CD4-positive, alpha-beta T cell treated with Interleukin-4 for 4 hours (primary cell): ENCODE measurements at places on chromosomes 4 and X.
A peak's percentile ranks its signal among the peaks of the same experiment; 100 is the strongest.

DNA sequence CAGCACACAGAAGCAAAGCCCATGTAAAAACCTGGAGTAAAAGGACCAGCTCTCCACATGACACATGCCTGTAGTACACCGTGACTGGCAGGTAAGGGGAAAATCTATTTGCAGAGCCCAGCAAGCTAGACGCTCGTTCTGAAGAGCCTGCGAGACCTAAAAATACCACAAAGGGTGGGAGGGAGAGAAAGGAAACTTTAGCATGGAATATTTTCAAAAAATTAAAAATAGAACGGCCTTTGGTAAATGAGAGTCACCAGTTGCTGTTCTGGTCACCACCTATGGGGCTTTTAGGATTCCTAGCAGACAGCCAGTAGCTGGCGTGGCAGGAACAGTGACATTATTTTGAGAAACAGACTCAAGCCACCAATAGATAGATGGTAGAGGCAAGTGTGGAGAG lies 115.5 kb downstream of the MID1IP1 start:
- DNase-seq: no peak

DNA sequence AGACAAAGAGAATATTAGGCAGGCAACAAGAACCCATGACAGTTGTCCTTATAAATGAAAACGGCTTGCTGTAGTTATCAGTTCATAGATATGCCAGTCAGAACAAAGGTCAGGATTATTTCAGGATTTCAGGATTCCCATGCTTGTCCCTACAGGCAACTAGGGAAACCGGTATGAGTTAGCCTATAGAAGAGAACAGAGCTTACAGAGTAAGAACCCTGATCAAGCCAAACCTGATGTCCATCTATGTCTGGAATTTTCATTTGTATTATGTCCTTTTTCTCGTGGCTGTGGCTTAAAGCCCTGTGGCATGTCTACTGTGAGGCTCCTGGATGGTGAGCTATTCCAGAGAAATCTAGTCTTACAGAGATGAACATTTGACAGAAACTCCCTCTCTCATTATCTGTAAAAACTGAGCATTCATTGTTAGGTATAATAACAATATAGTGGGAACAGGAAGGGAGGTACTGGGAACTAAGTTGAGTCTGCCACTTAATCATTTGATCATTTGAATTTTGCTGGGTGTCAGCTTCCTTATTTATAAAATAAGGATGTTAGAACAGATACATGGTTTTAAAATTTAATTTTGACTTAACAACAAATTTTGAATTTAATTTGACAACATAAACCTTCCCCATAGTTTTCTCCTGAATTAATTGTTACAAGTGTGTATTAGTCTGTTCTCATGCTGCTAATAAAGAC lies 129.5 kb upstream of the KLF3 start:
- DNase-seq: no peak

DNA sequence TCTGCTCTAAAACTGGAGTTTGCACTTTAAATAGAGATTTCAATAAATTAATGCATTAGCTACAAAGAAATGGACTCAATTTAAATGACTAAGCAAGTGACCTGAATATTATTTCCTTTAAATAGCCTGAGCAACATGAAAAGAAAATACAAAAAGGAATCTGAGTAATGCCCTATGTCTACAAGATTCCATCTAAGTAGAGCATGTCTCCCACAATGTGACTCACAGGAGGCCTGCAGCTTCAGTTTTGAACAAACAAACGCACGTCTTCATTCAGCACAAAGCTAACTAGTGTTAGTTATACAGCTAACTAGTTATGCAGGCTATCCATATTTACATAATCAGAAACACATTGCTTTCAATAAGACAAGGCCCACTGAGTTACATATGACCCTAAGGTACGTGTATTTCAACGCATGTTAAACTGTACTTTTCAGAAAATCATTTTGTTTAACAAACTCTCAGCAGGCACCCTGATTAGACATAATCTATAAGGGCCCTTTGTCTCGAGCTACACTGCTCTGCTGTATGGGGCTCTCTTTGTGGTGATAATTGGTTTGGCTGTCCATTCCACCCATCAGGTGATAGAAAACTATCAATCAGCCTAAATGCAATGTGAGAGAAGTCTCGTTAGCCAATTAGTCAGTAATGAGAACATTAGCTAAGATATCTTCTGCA lies 116.5 kb downstream of the MAML3 start:
- no peak for DNase-seq

DNA sequence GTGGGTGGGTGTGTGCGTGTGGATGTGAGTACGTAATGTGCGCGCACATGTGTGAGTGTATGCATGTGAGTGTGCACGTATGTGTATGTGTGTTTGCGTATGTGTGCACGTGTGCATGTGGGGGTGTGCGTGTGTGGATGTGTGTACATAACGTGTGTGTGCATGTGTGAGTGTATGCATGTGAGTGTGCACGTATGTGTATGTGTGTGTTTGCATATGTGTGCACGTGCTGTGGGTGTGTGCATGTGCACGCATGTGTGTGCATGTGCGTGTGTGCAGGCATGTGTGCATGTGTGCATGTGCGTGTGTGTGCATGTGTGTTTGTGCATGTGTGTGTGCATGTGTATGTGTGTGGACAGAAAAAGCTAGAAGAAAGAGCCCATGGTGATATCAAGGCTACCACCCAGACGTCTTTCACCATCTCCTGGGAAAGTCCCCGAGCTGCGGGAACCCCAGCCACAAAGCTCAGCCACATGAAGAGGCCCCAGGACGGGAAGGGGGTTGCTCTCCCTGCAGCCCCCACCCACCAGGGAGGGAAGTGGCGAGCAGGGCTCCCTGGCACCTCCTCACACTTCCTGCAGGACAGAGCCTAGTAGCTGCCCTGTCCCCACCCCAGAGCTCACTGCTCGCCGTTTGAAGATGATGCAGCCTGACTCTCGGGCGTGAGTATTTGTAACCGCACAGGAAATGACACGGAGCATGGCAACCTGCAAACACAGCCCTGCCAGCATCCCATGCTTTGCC lies 108.3 kb downstream of the DCTD start:
- peak; percentile 59 for DNase-seq

GRCh38 chrX:40531056-40531826 lies 49.5 kb upstream of the ATP6AP2 start:
- DNase-seq: no peak

- DNase-seq: no peak
Measured at GRCh38 chr4:151901631-151902030, 140.8 kb upstream of the GATB start.

GRCh38 chr4:123819362-123820035 lies 422.9 kb downstream of the SPRY1 start:
- no peak for DNase-seq

DNA sequence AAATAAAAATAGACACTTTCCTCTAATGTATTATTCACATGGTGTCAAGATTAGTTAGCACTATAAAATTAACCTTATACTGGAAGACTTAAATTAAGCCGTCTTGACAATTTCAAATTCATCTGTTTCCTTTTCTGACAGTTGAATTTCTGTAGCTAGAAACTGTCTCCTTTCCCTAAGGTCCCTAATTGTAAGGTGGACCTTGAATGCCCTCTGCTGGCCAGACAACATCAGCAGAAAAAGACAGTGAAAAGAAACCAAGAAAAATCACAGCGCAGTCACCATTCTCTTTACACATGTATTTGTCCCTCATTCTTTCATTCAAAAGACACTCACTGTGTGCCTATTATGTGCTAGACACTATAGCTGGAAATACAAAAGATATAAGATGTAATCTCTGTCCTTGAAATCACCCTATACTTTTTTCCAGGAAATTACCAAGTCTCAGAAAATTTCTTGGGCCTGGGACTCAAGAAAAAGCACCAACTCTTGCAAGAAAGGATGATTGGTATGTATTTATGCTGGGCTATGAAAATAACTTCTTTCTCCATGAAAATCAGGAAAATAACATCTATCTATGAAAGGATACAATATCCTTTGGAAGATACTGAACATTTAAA lies 32.7 kb upstream of the AMBN start:
- DNase-seq: peak; percentile 32

DNA sequence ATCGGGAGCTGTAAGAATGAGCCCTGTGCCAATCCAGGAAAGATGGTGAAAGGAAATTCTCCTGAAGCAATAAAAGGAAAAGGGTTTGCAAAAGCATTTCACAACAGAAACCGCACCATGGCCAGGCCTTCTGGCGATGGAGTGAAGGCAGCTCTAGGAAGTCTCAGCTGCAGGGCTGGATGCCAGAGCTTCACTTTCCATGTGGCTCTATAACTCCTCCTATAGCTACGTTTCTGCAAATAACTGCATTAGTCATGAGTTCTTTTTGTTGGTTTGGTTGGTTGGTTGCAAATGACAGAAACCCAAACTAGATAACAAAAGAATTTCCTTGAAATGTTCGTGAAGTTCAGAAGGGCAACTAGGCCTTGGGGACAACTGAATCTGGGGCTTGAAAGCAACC lies 84.6 kb downstream of the RELL1 start:
- DNase-seq: no peak

DNA sequence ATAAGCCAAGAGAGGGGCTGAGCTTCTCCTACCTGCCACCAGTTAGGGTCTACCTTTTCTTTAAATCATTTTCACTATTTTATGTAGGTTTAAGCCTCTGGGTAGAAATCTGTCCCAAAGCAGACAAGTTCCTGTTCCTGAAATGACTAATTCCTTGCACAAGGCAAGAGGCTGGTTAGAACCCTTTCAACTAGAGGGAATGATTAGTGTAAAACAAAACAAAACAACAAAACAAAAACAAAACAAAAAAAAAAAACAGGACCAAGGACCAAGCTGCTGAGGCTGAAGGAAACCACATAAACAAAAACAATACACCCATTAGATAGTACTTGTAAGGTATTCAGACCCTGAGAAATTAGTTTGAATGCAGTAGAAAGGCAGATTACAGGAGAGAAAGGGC lies 62.7 kb downstream of the MAML3 start:
- no peak for DNase-seq

GRCh38 chr4:173218411-173219125 lies 50.0 kb downstream of the GALNT7 start:
- no peak for DNase-seq

DNA sequence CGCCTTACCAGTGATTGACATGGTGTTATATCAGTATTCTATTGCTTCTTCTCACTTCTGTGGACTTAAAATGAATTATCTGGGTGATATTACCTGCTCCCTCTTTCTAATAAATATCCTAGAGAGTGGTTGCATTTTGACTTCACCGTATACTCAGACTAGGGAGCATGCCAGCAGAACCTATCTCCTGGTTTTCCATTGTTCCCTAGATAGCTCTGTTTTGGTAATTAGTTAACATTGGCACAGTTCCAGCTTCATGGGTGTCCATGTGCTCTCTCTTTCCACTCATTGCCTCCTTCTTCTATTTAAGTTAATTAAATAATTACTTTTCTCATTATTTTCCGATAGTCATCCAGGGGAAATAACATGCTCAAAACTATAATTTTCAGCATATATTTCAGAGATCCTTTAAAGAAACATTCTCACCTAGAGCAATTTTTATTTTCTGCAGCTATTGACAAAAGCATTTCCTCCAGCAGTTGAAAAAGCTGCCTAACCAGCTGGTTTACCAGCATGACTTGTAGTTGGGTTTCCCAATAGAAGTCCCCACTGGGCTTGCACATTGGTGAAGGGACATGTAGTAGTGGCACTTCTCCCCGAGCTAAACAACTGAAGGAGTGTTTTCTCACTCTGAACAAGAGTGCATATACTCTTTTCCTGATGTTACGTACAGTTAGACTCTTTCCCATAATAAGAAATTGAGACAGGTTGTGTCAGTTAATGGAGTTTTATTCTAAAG lies 27.9 kb upstream of the PAPSS1 start:
- no peak for DNase-seq

- no peak for DNase-seq
Measured at GRCh38 chrX:15567886-15568616, 32.7 kb downstream of the ACE2 start.

DNA sequence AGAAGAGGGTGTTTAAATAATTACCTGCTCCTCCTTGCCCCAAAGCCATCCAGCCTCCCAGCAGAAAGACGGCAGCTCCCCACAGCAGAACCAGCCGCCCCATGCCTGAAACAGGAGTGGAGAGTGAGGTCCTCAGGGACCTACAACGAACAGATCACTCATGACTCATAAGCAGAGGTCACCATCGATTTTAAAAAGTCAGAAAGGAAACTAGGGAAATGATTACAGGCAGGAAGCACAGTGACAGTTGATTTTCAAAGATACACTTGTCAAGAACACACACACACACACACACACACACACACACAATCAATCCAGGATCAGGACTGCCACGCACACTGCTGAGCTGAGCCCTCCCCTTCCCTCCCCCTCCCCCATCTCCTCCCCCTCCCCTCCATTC lies at the start of gene CRLF2:
Gene CRLF2, minus strand, starts transcription at position 118 of the 400 bp plus-strand sequence. Its CDS starts 15 bp downstream, at position 103.
- DNase-seq: peak; percentile 69

DNA sequence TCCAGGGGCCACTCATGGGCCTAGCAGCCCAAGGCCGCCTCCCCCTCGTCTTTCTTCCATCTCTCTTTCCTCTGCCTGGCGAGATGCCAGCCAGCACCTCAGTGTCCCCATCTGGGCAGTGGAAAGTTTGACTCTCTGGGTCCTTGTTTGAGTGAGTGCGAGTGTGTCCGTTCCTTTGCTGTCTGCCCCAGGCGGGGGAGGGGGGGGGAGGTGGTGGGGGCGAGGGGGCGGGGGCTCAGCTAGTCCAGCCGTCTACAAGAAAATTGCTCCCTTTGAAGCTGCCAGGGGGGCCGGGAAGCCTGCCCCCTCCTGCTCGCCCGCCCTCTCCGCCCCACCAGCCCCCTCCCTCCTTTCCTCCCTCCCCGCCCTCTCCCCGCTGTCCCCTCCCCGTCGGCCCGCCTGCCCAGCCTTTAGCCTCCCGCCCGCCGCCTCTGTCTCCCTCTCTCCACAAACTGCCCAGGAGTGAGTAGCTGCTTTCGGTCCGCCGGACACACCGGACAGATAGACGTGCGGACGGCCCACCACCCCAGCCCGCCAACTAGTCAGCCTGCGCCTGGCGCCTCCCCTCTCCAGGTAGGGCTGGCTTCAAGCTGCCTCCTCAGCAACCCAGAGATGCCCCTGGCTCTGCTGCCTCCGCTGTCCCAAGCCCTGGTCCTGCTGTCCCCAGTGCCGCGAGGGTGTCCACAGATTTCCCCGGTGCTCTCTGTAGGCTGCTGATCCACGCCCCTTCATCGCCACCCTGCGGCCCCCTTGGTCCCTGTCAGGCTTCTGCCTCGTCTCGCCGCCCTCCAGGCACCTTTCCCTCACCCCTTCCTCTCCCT lies at the start of gene BGN:
Gene BGN, plus strand, starts transcription at position 440 of the 821 bp plus-strand sequence. CDS start 9,652 bp downstream, outside the sequence.
- DNase-seq: no peak

GRCh38 chrX:72346302-72346949 lies 40.7 kb upstream of the CITED1 start:
- no peak for DNase-seq

- no peak for DNase-seq
Measured at GRCh38 chrX:123990602-123991001, 29.1 kb downstream of the STAG2 start.

DNA sequence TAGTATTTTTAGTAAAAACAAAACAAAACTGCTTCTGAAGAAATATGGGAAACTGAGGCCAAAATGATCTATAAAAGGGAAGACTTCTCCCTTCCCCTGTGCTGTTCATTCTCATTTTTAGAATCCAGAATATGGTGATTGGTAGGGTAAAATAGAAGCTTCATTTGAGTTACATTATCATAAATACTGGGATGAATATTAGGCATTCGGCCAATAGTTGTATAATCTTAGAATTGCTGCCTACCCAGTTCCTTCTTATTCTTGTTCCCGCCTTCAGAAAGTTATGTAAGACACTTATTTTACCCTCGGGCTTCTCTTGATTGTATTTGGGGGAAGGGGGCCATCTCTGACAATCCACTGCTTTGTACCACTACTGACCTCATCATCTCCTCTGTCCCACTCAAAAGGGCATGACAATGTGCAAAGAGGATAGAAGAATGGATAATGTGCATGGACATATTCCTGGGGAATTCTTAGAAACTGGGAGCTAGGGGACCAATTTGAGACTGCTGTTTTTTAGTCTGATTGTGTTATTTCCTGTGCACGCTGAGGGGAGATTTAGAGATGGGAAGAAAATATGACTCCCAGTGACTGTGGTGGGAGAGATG lies 588 bp downstream of the ART3 start:
- no peak for DNase-seq
